CD8-positive, alpha-beta memory T cell (primary cell): ENCODE measurements at places on chromosomes 11 and 22. TPM values are rescaled to one million over a fixed set of nuclear protein-coding genes. Genes with fewer than 3 reads are reported as not detected.

The P2RY6 gene
- 0.24 TPM for total RNA-seq

The HEPHL1 gene
- not detected for total RNA-seq

GRCh38 chr11:80495116-80495515 lies 1054.3 kb upstream of the TENM4 start:
- DNase-seq, result no peak

DNA sequence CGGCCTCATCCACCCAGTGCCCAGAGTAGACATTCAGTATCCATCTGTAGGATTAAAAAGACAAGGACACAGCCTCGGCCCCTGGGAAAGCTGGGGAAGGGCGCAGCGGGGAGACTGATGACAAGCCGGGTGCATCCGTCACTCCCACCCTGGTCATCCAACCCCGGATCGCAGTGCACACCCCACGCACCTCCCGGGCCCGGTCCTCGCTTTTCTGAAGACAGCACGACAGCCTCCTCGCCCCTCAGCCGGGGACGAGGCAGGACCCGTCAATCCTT lies 1.1 kb downstream of the FCHSD2 start:
- no peak for DNase-seq

GRCh38 chr22:43360576-43360975 lies 17.4 kb upstream of the SCUBE1 start:
- DNase-seq, result no peak

- DNase-seq, result no peak
These were observed 244.1 kb downstream of the MN1 start for GRCh38 chr22:27557286-27558008.

DNA sequence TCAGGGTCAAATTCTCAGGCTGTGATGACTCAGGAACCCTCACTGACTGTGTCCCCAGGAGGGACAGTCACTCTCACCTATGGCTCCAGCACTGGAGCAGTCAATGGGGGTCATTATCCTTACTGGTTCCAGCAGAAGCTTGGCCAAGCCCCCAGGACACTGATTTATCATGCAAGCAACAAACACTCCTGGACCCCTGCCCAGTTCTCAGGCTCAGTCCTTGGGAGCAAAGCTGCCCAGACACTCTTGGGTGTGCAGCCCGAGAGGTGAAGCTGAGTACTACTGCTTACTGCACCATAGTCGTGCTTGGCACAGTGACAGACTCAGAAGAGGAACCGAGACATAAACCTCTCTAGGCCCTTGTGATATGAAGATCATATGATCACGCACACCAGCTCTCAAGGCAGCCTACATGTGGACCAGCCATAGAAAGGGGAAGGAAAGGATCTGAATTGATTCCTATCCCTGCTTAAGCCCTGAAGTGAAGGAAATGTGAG lies 58.2 kb downstream of the ZNF280B start:
- DNase-seq, result no peak

The FAM118B gene
- 19.0 TPM for total RNA-seq

DNA sequence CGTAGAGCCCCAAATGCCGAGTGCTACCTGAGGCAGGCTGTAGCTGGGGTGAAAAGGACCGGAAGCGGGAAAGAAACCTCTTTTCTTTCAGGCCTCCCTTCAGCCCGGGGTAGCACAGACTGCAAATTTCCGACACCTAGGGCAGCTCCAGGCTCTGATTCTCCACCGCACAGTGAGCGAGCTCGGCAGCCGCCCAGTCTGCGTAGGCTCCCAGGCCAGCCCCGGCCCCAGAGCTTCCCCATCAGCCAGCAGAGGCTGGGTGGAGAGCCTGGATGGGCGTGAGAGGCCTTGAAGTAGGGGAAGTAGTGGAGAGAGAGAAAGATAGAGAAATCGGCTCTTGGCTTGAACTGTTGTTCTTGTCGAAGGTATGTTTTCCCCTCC lies 9.3 kb upstream of the PAX6 start:
- DNase-seq, result no peak

The APOL5 gene
- not detected for total RNA-seq

- DNase-seq, result no peak
These were observed 234.4 kb downstream of the KCNA4 start for GRCh38 chr11:29782447-29782846.

DNA sequence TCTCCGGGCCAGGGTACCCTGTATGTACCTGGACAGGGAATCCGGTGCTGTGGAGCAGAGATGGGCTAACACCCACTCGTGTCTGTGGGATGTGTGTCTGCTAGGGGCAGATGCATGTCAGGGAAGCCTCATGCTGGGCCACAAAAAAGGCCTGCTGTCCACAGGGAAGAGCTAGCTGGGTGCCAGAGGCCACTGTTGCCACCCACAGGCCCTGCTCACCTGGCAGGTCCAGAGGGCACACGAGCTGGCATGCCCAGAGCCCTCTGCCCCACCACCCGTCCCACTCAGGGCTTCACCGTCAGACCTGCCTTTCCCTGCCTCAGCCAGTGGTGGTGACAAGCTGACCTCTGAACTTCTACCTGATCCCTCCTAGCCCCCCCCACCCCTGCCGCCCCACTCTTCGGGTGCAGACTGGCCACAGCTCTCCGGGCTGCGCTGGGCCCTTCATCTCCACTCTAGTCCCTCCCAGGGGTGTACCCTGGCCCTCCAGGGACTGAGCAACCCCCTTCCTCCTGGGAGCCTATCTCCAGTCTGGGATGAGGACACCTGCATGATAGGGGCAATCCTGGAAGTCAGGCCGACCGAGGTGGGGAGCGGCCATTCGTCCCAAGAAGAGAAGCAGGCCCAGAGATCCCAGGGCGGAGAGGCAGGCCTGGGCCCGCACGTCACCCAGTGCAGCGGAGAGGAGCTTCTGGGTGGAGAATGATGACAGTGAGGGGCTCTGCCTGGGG lies 1.4 kb downstream of the SLC25A22 start:
- no peak for DNase-seq

- DNase-seq, result peak; percentile 25
These were observed at the start of gene INPPL1 for GRCh38 chr11:72224564-72225410. INPPL1 (plus strand) TSS chr11:72224767; CDS start chr11:72224985, 218 bp downstream.

The CASP4 gene
- total RNA-seq, result 41.9 TPM

The HEPN1 gene
- not detected for total RNA-seq

DNA sequence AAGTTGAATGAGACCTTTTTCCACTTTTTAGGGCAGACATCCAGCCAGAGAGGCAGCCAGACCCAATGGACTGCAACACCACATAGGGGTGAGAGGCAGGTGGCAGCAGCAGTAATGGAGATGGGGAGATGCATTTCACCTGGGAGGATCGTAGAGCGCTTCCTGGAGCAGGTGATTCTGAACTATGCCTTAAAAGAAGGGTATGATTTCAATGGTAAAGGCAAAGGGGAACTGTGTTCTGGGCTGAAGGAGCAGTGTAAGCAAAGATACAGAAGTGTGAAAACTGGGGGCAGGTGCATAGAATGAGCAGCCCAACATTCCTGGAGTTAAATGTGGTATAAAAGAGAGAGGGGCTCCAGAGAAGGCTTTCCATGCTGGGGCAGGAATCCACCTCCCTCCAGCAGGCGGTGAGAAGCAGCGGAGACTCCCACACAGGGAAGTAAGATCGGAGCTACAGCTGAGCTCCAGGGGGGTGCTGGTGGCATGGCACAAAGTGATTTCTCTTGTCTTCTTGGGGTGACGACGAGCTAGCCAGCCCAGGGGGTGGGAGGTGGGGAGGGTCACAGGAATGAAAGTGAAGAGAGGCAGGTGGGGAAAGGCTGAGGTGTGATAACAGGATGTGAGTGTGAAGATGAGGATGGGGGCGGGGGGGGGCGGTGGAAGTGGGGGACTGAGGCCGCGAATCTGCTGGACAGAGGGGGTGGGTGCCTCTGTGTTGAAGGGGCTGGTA lies 4.3 kb upstream of the SERHL2 start:
- no peak for DNase-seq

- DNase-seq, result no peak
These were observed 6.0 kb upstream of the ACER3 start for GRCh38 chr11:76854709-76855108.

The IL10RA gene
- 122 TPM for total RNA-seq

DNA sequence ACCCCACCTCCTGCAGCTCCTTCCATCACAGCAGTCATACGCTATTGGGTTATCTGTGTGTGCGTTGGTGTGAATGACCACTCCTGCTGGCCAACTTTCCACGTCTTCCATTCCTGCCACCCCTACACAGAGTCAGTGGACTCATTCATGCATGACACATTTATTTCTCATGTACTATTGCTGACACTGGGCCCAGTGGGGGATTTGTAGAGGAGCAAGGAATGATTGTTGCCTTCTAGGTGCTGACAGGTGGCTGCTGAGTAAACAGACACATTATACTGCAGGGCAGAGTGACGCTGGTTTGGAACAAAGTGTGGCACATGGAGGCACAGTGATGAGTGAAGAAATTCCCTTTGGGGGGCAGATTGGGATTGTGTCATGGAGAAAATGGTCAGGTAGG lies 113.9 kb downstream of the CCDC81 start:
- no peak for DNase-seq

The MRGPRF gene
- total RNA-seq, result not detected

The PANX3 gene
- not detected for total RNA-seq

The IL17REL gene
- 0.20 TPM for total RNA-seq

The CTSW gene
- 44.3 TPM for total RNA-seq

GRCh38 chr11:95700471-95700817 lies 89.1 kb downstream of the FAM76B start:
- no peak for DNase-seq

GRCh38 chr11:13221722-13222121 lies 55.9 kb upstream of the BMAL1 start:
- DNase-seq, result no peak

DNA sequence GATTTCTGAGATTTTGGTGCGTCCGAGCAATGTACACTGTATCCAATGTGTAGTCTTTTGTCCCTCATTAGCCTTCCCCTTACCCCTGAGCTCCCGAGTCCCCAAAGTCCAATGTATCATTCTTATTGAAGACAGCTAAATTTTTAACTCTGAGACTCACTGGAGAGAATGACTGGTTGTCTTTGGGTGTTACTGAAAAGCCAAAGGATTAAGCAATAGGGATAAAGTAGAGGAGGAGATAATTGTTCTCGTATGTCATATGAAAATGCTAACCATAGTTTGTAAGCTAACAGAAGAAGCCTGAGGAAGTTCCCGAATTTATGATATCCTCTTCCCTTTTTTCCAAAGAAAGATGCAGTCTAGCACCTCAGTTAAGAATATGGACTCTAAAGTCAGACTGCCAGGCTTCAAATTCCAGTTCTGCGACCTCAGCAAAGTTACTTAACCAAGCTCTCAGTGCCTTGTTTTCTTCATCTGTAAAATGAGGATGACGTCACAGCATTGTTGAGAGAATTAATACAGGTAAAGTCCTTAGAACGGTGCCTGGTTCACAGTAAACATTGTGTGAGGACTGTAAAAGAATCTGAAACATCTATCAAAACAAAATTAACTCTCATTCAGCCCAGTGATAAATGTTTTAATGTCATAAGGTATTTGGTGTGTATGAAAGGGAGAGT lies 1.6 kb upstream of the MSANTD2 start:
- no peak for DNase-seq

DNA sequence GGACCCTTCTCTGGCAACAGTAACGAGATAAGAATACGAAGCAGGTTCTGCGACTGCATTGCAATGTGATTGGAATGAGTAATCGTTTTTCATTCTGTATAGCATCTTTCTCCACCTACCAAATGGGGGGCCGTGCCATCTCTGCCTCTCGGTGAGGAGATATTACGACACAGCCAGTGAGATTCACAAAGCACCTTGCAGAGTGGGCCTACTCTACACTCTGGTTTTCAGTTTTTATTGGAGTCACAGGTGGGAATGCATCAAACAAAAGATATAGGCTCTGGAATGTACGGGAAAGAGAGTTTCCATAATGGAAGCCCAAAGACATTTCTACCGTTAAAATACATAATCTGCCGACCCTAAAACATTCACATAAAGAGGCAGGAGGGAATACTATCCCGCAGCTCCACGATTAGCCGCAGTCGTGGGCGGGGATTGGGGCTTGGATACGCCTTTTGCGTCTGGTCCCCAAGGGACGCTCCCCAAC lies 423 bp upstream of the RTN3 start:
- no peak for DNase-seq

DNA sequence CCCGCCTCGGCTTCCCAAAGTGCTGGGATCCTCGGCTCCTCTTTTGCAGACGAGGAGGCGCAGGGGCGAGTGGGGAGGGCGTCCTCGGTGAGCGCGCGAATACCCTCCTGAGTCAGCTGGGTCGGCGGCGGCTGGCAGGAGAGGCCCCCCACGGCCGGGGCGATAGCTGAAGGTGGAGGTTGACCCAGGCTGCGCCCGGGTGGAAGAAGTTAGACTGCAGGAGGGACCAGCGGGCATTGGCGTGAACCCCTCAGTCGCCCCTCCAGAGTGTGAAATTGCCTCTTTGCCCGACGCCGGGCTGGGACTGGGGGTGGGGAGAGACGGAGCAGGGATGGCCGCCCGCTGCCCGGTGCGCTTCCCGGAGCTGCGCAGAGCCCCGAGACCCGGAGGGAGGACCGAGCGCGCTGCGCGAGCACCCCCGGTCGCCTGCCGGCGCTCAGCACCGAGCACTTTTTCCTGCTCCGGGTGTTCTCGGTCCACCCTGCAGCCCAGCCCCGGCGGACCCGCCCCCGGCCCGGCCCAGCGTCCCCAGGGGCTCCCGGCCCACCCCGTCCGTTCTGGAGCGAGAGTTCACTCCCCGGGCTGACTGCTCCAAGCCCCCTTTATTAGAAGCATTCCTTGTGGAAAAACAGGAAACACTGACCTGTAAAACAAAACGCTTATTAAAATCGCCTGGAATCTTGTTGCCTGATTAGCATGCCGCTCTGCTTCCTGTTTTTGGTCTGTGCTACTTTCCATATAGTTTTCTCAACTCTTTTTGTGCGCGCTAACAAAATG lies 13.7 kb upstream of the CPT1A start:
- DNase-seq, result no peak

- DNase-seq, result no peak
These were observed 10.9 kb downstream of the CD5 start for GRCh38 chr11:61113201-61113600.

GRCh38 chr22:46286941-46287872 lies 9.5 kb upstream of the GTSE1 start:
- DNase-seq, result no peak

DNA sequence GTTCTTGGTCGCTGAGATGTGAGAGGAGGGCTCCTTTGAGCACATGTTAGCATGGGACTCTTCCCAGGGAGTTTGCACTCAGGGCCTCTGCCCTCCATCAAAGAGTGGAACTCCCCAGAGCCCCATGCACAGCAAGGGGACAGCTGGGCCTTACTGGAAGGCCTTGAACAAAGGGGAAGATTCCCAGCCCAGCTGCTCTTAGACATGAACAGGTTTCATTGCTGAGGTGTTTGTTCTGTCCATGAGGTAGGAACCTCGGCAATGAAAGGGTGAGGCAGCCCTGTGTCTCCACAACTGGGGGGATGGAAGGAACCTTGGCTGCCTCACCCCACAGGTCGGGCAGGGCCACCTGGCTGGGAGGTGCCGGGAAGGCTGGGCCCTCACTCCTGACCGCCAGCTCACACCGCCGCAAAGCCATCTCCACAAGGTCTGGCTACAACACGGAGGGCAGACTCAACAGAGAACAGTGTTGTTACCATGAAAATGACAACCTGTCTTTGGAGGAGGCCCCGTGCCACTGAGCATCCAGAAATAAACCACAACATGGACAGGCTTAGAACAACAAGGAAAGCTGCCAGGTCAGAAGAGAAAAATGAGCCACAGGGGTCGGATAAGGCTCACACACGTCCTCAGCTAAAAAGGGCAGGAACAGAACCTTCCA lies 3.2 kb downstream of the DERL3 start:
- DNase-seq, result no peak

GRCh38 chr11:102449651-102450570 lies 2.7 kb downstream of the TMEM123 start:
- DNase-seq, result no peak
